ENCODE measurements at places on chromosomes 2 and 18.
A peak's percentile ranks its signal among the peaks of the same experiment; 100 is the strongest.

DNA sequence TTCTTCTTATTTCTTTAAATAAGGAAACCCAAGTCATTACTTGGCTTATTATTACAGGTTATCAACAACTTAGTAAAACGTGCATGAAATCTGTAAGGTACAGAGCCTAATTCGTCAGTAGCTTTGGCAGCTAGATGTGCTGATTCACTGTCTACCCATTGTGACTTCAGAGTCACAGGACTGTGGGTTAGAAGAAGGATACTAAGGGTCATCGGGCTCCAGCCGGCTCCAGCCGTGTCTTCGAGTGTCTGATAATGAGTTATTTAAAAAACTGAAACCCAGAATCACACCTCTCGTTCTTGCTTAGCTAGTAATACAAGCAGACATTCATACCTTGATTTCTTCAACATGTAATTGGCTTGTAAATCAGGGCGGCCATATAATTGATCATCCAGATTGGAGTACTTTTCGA, 170.5 kb downstream of the FMNL2 start:
- no peak for DNase-seq

GRCh38 chr2:238631491-238632180, 204.9 kb downstream of the ASB1 start:
- DNase-seq: no peak

- peak; percentile 4 for DNase-seq
Observed at GRCh38 chr2:135657806-135658582, 83.7 kb upstream of the UBXN4 start.

DNA sequence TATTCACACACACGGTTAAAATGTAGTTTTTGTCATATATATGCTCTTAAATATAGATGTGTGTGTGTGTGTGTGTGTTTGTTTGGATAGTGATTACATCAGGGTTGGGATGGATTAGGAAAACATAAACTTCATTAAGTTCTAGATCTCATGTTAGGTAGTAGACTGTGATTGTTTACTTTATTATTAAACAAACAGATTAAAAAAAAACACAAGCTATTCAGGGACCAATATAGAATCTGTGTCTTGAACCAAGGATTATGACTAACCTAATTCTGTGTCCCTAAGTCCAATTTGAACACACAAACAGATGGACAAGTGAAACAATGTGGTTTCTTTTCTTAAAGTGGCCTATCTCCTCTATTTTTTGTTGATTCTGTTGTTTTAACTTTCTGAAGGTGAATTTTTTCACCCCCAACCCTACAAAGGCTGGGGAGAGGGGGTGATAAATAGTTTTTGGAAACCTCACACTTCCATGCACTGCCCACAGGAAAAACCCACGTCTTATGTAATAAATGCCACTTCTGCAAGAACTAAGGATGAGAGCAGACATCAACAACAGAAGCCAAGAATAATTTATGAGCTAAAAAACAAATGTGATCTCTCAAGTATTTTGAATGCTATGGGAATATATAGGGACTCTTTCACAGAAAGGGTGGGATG, 40.7 kb downstream of the IL1R2 start:
- DNase-seq: no peak
